ENCODE measurements at places on chromosomes 13 and 19.

DNA sequence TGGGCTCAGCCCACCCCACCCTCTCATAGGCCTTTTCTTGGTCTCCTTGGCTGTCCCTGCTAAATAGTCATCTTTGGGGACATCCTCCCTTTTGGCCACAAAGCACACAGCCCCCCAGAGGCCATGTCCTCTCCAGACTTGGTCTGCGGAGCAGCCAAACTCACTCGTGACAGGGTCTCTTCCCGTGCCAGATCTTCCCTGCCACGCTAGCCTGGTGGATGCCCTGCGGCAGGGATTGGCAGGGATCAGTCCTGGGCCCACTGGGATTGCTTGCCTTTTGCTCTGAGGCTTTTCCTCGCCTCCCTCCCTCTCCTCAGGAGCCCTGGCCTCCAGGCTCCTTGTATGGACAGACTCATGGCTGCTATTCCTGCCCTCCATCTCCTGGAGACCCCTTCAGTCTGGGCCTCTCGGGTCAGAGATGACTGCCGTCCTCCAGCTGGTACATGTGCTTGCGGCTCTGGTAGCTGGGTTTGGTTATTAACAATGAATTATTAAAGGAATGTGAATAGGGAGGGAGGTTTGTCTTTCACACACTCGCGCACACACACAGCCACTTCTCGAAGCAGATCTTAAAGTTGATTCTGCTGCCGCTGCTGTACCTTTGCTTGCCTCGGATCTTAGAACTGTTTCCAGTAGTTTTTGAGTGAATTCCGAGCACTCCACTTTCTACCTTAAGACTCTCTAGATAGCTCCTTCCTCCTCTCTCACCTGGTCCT is 45.1 kb downstream of the NFIX start:
- DNase-seq: no peak

DNA sequence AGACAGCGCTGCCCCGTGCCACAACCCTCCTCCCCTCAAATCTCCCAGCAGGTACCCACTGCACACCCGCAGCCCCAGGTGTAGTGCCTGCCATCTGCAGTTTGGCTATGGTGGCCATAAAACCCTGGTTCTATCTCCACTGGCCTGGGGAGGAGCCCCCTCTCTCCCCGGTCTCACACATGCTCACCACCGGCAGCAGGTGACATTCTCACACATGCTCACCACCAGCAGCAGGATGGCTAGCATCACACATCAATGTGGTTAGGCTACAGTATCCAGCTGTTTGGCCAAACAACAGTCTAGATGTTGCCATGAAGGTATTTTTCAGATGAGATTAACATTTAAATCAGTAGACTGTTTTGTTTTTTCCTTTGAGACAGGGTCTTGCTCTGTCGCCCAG is 31.1 kb downstream of the ELL start:
- no peak for DNase-seq

- no peak for DNase-seq
Observed at GRCh38 chr13:72113076-72113475, 246.1 kb upstream of the DACH1 start.

DNA sequence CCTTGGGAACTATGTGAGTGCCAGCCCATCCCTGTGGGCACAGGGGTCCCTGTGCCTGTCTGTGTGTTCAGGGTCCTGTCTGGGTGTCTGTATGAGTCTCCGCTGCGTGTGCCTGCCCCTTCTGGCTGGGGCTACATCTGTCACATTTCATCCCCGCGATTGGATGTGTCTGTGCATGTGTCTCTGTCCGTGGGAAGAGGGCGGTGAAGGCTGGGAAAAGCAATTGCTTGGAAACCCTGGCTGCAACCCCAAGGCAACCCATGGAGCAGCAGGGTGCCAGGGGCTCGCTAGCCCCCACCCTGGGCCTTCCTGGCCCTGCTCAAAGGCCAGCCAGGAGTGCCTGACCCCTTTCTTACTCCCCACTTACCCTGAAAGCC is 1.4 kb downstream of the MAG start:
- peak; percentile 34 for DNase-seq

DNA sequence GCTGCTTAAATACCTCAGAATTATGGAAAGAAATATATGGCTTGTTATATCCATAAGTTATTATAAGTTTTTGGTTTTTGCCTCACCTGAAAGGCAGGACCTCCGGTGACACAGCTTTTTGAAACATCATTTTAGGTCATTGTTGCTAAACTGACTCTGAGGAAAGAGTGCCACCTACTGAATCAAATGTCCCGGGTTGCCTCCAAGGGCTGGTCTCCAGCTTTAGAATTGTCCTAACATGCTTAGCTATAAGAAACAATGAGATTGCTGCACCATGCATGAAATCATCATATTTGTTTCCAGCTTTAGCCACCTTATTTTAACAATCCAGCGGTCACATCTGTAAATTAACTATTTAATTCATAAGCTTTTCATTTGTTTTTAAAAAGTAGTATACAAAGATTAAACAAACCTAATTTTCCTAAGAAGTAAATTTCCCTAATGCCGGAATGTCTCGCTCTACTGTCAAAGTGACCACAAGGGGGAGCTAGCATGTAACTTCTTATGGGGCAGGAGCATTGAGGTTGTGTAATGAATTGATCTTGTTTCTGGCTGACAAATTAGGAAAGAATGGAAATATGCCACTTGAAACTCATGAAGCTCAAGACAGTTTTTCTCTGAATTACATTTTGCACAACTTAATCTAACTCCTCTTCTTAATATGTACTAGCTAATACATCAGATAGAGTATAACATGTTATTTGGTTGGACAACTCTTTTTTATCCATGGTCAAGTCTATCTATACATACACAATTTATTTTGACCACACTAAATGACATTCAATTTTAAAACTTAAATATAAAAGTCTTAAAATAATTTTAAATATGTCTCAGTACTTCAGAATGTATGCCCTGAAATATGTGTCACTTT is 6.7 kb upstream of the PCDH17 start:
- DNase-seq: peak; percentile 8

Measured in anterior cingulate cortex (tissue), 58 donors.